ENCODE measurements at places on chromosomes 3 and 15. TPM values are rescaled to one million over a fixed set of nuclear protein-coding genes. Genes with fewer than 3 reads are reported as not detected.

HRH1 gene
- total RNA-seq = 1.1 TPM

GP5 gene
- total RNA-seq = 0.13 TPM

GPR149 gene
- not detected for total RNA-seq

CATSPER2 gene
- total RNA-seq = 0.58 TPM

BCL6 gene
- total RNA-seq = 27.9 TPM

GOLGA8Q gene
- 1.7 TPM for total RNA-seq

BFSP2 gene
- not detected for total RNA-seq

WDR93 gene
- not detected for total RNA-seq

SLC27A2 gene
- not detected for total RNA-seq

LRTM1 gene
- total RNA-seq = not detected

FILIP1L gene
- 63.9 TPM for total RNA-seq

GRCh38 chr3:100852840-100853239, 140.4 kb downstream of the ABI3BP start:
- DNase-seq = no peak

GRCh38 chr3:78604341-78604740, 1163.5 kb downstream of the ROBO1 start:
- no peak for DNase-seq

DNA sequence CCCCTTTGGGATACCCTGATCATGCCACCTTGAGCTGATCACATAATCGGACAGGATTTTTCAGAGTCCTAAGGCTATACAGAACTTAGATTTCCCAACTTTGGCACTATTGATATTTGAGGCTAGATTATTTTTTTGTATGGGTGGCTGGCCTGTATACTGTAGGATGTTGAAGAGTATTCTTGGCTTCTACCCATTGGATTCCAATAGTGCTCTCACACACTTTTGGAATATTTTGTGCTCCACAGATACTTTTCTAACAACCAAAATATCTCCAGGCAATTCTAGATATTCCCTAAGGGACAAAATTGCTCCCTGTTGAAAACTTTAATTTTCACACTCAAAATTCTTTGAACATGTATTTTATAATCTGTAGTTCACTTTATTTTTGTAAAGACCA, 125.1 kb downstream of the ABI3BP start:
- no peak for DNase-seq

GRCh38 chr3:114880078-114880477, 267.0 kb downstream of the ZBTB20 start:
- DNase-seq = no peak

DNA sequence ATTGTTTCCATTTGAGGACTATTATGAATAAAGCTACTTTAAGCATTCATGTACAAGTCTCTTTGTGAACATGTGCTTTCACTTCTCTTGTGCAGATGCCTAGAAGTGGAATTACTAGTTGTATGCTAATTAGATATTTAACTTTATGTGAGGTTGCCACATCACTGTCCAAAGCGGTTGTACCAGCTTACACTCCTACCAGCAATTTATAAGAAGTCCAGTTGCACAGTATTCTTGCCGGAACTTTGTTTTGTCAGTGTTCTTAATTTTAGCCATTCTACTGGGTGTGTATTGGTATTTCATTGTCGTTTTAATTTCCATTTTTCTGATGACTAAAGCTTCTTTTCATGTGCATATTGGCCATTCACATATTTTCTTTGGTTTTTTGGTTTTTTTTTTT, 29.1 kb downstream of the SEMA3G start:
- DNase-seq = no peak

- DNase-seq = no peak
Measured at GRCh38 chr3:141901914-141902313, 25.5 kb downstream of the ATP1B3 start.

DNA sequence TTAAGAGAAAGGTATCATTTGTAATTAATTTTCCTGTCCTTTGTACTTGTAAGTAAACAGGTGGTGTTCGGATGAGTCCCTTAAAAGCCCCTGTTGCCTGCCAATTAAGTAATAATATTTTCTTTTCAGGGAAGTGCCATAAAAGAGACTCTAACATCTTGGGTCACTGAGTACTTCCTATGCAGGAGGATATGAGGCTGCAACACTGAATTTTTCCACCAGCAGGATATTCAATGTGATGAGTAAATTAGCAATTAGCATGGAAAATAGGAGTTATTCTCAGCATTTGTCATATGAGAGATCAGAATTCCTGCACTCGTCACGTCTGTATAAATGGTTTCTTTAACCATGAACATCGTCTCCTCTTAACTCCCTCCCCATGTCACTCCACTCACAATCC, 45.4 kb downstream of the WWTR1 start:
- no peak for DNase-seq

- DNase-seq = no peak
Measured at GRCh38 chr3:99696497-99696896, 58.1 kb downstream of the COL8A1 start.

DNA sequence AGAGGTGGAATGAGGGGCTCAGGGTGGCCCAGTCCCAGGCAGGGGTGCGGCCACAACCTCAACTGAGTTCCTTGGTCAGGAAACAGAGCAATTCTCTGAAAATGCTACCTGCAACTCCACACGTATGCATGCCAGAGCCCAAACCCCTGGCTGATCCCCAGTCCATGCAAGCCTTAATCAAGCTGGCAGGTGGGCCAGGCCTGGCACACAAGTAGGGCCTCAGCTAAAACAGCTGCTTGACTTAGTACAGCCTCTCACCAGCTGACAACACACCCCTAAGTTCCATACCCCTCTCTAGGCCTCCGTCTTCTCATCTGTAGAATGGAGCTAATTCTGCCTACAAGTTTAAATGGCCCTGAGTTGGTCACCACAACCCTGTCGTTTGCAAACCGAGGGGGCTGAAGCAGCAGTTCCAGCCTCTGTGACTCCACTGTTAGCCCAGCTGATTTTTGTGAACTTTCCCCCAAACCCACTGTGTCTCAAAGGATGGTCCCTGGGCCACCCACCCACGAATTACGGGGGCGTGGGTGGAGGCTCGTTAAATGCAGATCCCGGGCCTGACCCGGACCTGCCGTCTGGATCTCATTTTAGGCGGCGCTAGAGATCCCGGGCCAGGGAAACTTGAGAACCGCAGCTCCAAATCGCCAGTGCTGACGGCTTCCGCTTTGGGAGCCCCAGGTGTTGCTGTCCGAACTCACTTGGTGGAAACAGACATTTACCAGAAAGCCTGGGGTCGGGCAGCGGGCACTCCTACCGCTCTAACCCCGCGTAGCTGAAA, 927 bp downstream of the CHDH start:
- peak; percentile 44 for DNase-seq

- no peak for DNase-seq
Measured at GRCh38 chr3:34361921-34362320, 563.5 kb downstream of the PDCD6IP start.

DNA sequence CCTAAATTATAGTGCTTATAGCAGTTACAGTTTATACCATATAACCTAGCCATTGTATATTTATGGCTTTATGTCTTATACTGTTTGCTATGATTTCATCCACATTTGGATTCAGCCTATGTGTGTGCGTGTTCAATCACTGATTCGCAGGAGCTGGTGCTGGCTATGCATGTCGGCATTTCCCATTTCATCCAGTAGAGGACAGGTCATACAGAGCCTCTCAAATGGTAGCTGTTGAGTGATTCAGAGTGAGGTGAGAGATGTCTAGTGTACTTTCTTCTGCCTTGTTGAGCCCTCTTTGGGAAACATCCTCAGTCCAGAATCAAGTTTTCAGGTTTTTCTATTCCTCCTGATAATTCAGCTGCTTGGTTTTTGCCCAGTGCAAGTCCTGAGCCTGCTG, 76.1 kb downstream of the FRMD4B start:
- DNase-seq = no peak

GRCh38 chr3:171890398-171890797, 47.2 kb downstream of the TMEM212 start:
- DNase-seq = no peak

DNA sequence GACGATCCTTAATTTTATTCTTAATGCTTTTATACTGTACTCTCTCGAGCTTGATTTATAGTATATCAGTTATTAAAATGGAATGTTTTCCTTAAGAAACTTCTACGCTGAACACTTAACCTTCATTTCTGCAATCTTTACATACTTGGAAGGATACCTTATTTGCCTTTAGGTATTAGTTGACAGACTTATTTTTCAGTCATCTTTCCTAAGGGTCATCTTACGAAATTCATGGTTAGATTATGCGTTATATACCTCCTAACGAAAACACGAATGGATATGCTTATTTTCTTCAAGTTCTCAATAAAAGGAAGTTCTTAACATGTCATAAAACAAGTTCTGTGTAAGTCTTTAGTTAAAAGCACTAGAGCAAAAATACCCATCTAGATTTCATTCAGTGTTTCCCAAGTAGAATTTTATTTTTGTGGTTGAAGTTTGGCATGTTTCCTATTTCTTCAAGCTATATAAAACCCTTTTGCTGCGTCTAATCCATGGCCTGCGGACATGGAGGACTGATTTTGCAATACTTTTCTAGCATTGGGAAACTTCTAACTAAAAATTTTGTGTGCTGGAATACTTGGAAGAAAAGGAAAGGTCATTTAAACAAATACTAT, 231.3 kb downstream of the TP63 start:
- no peak for DNase-seq

DNA sequence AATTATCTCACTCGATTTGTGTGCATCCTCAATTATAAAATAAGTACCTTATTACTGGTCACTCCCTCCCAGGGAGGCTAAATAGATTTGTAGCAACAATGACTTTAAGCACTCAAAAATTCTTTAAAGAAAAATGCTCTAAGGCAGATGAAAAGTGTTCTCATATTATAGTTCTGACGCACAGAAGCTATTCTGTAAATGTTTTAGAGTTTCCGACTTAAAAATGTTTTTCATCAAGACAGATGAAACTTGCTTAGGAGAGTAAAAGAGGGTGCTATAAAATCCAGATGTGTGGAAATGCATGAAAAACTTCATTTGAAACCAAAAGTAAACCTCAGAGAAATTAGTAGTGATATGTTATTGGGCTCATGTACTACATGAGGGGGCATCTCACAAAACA, 398.4 kb upstream of the KCNMB2 start:
- DNase-seq = no peak

GRCh38 chr3:43525941-43526607, 95.7 kb downstream of the ANO10 start:
- no peak for DNase-seq

DNA sequence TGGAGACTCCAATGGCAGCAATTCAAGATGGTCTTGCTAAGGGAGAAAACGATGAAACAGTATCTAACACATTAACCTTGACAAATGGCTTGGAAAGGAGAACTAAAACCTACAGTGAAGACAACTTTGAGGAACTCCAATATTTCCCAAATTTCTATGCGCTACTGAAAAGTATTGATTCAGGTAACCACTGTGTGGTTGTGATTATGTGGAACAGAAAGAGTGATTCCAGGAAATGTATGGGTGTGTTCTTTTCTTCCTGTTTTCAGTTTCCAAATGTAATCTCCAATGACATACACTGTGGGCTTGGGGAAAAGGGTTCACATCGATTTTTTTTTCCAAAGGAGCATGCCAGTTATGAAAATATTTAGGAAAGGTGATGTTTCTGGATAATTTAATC, 10.9 kb downstream of the SCG3 start:
- no peak for DNase-seq

DNA sequence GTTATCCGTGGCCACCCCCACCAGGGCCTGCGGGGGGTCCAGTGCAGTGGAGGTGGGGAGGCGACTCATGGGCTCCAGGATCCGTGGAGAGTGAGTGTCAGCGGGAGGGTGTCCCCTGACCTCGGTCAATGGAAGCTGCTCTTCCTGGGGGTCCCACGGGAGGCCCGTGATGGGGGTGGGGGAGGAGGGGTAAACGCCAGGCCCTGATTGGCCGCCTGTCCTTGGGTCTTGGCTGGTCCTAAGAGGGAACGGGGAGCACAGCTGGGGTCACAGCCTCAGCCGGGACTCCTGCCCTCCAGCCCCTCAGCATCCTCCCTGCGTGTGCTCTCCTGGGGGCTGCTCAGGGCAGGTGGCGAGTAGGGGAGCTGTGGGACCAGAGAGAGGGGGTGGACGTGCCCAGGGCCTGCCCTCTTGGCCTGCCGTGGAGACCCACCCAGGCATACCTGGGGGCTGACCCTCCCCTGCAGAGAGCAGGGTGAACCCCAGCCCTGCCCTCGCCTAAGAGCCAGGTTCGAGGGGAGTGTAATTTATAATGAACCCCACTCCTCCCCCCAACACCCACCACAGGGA, 184.6 kb downstream of the GOLGA6L6 start:
- peak; percentile 25 for DNase-seq

GRCh38 chr15:84961707-84962106, 19.9 kb upstream of the PDE8A start:
- DNase-seq = no peak

DNA sequence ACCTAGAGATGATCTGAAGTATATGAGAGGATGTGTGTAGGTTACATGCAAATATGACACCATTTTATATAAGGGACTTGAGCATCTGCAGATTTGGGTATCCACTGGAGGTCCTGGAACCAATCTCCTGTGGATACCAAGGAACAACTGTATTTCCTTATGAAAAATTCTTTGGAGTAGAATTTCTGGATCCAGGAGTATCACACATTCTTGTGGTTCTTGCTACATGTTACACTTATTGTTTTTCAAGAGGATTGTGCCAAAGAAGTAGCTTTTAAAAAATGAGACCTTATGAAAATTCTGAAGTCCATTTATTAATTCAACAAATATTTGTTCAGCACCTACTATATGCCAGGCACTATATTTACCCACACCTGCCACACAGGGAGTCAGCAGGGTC, 15.7 kb upstream of the TBC1D23 start:
- DNase-seq = no peak
